Stimulated activated CD8-positive, alpha-beta memory T cell treated with anti-CD3 and anti-CD28 coated beads, Interleukin-12 subunit alpha, Interleukin-12 subunit beta, amount 100 ng/mL, for 4 hours (primary cell): ENCODE measurements at places on chromosomes 6 and 20.

GRCh38 chr6:43608807-43609206 lies 20.3 kb downstream of the GTPBP2 start:
- no peak for DNase-seq

DNA sequence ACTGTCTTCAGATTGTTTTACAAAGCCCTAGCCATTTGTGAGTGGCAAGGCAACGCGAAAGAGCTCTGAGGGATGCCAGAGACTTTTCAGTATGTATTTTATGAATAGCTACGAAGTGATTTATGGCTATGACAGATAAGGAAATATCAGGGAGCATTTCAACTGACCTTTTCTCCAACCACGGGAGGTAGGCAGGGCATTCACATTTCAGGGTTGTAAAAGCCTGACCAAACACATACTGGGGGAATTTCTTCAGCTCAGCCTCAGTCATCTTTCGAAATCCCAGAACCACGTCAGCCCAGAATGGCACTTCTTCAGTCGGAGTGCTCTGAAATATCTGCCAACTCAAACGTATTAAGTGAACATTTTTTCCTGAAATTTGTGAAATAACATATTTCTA lies 10.8 kb downstream of the DDO start:
- no peak for DNase-seq

DNA sequence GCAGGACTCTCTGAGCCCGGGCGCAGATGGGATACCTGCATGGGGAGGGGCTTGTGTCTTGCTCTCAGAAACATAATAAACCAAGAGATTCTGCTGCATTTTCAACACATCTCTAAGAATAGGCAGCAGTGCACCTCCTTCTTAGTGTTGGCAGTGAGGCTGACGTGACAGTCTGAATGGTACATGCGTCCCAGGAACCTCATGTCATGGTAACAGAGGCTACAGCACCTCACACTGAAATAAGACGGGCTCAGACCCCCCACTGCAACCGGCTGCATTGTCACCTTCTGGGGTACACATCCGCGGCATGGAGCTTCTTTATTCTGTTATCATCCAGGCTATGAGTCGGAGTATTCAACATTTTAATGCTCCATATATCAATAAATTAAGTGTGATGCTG lies 397.3 kb upstream of the AGPAT4 start:
- no peak for DNase-seq

- no peak for DNase-seq
Measured at GRCh38 chr20:42125426-42125825, 507.2 kb upstream of the CHD6 start.

GRCh38 chr20:11906626-11907480 lies 10.8 kb upstream of the BTBD3 start:
- DNase-seq, result no peak
